CD8-positive, alpha-beta T cell (primary cell): ENCODE measurements at places on chromosomes 12 and 14.
A peak's percentile ranks its signal among the peaks of the same experiment; 100 is the strongest.

DNA sequence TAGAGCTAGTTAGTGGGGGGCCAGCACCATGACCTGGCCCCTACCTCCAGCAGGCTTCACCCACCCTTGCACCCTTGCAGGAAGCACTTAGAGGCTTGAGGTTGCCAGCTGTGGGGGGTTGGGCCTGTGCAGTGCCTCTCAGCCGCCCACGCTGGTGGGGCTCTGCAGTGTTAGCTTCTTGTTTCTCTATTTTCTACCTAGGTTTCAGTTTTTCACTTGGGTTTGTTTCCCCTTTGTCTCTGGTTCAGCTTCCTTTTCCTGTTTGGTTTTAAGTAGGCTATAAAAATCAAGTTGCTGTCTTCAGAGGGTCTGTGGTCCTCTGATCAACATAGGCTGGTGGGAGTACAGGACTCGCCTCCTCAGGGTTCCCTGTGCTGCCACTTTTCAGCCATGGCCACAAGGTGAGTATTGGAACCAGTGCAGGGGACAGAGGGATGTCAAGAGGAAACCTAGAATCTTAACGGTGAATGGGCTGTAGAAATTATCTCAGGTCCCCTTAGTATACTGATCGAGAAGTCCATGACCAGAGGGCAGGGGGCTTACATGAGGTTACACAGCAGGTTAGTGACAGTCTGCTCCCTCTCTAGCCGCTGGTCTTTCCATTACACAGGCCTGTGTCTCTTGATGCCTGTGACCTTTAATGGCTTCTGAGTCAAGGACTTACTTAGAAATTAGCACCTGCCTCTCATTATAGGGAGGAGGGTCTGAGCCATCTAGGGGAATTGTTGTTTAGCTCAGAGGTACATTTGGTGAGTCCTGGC lies at the start of gene EVL:
TSS of gene EVL (plus strand) at position 312 of the 761 bp plus-strand sequence. CDS start at position 391, 79 bp downstream.
- DNase-seq = peak; percentile 77

GRCh38 chr14:91883753-91884152 lies 16.4 kb upstream of the TC2N start:
- no peak for DNase-seq

GRCh38 chr14:75244121-75244520 lies 34.5 kb upstream of the FOS start:
- DNase-seq = no peak

- DNase-seq = peak; percentile 22
Observed at GRCh38 chr12:12891080-12891880, at the start of gene GPRC5A. GPRC5A (plus strand) TSS chr12:12891562; CDS start chr12:12908250, 16,688 bp downstream.

DNA sequence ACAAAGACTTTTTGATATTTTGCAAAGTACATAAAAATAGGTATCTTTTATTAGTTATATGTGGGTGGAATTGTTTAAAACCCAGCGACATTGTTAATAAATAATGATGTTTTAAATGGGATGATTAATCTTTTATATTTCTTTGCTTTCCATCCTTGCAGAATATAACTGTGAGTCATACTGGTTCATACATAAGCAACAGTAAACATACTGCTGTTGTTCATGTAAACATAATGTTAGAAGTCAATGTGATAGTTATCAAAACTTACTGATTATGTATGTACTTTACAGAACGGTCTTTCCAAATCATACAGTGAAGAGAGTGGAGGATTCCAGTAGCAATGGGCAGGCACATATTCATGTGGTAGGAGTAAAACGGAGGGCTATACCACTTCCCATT lies 119.8 kb downstream of the ARID2 start:
- no peak for DNase-seq

- peak; percentile 68 for DNase-seq
Observed at GRCh38 chr14:89641495-89642175, 224.6 kb upstream of the FOXN3 start.

DNA sequence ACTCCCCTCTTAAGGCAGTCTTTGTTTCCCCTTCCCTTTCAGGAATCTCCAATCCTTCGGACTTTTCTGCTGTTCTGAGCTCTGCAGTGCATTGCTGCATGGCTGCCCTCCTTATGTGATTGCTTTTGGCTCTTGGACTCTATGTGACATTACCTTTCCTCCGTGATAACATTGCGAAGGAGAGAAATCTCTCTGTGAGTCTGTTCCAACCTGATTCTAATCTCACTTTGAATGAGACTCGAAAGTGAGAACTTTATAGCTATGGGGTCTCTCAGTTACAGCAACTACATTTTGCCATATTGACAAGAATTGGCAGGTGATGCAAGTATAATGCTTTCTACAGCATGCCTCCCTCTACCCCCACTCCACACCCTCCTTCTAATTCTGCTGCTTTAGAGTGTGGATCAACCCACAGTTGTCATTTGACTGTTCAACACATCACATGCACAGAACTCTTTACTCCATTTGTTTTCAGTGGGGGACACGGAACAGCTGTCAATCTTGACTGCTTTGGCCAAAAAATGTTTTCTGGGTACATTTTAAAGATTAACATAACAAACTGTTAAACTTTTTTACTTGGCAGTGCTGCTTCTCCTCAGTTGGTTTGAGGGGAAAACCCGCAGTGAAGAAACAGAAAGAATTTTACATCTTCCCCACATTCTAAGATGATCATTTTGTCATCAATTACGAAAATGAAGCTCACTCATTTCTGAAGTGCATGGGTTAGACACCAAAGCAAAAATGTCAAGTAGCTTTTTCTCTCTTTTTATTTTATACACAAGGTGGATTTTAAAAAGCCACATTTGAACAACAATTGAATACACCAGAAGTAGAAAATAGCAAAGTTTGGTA lies 125.5 kb upstream of the RMST start:
- no peak for DNase-seq

DNA sequence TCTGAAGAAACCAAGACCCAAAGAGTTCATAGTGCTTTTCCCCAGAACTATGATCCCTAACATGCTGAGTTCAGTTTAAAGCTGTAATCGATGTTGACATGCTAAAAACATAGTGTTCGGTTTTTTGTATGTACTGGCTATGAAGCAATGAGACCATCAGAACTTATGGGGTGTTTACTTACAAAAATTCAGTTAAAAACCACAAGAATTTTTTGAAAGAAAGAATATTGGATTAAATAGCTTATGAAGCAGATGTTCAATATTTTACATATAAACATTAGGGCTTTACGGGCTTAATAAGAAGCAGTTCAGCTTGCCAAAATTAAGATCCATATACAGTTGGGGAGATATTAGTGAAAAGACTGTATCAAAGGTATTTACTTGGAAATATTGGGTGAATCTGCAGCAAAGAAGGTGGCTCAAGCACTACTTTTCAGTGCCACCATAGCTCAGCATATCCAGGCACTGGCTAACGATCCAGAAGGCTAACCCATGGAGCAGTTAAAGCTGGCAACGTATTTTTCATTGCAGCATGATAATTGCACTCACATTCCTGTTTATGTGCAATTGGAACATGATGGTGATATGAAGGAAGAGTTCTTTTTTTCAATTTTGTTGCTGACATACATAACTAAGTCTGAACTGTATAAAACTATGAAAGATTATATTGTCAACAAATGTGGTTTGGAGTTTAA lies 125.9 kb downstream of the EFCAB11 start:
- DNase-seq = no peak

GRCh38 chr12:22788913-22789312 lies 163.9 kb downstream of the ETNK1 start:
- DNase-seq = no peak

DNA sequence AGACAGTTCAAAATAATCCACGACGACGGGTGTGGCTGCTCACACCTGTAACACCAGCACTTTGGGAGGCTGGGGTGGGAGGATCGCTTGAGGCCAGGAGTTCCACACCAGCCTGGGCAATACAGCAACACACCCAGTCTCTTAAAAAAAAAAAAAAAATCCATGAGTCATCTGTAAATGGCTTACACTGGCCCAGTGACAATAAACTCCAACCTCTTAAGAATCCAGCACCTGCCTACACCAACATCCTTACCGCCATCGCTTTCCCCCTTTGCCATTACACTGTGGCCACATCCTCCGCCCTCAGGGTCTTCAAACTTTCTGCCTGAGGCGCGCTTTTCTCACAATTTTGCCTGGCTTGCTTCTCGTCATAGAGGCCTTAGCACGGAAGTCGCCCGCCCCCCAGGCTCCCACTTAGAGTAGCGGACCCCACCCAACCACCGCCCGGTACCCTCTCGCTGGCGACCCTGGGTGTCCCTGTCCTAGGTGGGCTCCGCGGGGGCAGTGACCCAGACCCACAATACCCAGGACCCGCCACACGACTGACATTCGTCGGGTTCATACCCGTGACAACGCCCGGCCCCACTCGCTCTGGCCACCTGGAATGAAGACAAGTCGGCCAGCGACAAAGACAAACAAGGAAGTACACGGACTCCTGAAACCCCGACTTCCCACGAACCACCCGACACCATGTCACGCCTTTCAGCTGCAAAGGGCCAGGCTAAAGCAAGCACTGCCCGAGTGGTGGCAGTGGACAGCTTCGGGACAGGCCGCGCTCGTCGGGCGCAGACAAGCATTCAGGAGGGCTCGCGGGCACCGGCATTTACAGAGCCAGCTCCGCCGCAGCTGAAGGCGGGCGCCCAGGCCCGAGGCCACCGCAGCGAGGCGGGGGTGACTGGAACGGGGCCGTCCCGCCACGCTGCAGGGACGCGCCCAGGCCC lies 636 bp downstream of the GOLGA3 start:
- peak; percentile 52 for DNase-seq

GRCh38 chr12:108616941-108617858 lies 16.5 kb downstream of the SELPLG start:
- peak; percentile 68 for DNase-seq

DNA sequence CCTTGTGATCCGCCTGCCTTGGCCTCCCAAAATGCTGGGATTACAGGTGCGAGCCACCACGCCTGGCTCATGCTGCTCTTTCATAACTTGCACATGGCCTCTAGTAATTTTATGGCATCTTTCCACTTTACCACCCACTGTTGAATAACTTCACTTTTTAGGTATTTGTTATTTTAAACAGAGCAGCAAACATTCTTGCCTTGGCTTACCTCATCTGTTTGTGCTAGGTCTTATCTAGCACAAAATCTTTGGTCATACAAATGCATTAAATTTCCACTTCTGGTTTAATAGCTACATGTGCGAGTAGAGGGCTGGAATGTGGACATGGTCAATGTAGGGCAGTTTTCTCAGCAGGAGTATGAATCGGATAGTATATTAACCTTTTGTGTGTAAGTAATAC lies 38.8 kb upstream of the ATF7IP start:
- DNase-seq = no peak

- DNase-seq = no peak
Observed at GRCh38 chr12:104505095-104505818, 48.5 kb downstream of the CHST11 start.

DNA sequence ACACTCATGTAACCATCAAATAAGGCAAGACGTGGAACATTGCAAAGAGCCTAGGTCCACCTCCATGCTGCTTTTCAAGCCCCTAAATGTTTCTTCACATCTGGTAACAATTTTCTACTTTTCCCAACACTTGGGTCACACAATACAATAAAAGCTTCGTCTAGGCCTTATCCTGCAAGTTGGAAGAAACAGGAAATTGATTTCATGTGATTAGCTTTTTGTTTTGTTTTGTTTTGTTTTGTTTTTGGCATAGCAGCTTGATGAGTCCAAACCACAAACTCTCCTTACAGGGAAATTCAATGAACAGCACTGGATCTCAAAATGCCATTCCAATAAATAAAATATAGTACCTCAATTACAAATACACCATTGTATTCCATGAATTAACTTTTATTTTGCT lies 19.3 kb downstream of the TAS2R50 start:
- no peak for DNase-seq

DNA sequence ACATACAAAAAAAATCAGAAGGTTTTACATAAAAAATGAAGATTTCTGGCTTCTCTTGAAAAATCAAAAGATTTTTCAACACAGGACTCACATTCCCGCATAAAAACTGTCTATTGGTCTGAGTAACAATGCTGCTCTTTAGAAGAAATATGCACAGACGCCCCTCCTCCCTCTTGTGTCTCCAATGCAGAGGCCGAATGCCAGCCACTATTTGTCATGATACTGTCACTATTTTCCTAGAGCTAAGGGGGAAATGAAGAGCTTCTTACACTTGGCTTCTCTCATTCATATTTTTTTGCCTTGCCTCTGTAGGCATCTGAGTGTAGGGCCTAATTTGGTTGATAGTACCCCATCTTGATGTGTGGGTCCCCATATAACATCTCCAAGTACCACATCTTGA lies 98.0 kb downstream of the BBS10 start:
- DNase-seq = no peak

DNA sequence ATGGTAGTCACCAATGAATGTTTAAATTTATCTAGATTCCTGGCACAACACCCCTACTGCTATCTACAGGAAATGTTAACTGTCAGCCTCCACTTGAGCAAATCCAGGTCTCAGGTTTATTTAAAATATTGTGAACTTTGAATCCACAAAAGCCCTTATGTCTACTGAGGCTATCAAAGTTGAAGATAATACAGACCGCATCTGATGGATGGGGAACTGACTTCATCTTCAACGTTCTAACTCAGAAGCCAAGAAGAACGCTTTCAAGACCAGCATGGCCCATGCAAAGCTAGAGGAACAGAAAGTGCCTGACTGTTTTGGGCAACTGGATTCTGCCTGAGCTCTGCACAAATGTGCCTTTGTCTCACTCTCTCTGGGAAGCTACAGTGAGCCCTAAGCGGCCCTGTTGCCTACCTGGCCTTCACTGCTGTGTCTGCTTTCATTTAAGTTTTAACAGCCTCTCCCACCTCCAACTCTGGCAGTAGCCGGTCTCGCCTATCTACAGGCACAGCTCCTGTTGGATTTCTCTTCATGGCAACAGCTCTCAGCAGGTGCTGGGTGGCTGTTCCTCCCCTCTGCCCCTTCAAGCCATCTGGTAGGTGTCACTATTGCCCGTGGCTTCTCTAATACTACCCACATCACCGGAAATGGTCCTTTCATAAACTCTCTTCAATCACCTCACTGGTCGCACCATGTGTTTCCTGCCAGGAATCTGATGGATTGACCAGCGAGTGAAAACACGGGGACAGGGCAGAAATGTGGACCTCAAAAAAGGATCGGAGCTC lies 112.1 kb upstream of the OVCH1 start:
- no peak for DNase-seq

- DNase-seq = no peak
Observed at GRCh38 chr14:64953310-64953654, 10.7 kb upstream of the GPX2 start.

DNA sequence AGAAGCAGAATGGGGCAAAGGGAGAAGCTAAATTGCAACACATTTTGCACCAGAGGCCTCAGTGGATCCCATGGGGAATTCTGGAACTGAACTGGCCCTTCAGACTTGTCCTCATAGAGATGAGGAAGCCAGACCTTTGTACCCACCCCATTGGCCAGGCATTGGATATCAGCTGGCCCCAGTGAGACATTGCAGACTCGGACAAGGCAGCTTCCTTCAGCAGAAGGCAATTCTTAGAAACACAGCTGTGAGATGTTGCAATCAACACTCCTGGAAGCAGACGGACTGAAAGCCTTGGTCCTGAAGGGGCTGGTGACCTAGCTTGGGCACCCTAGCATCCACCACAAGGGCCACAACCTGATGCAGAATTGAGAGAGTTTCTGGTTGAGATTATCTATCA lies 218.1 kb downstream of the MSRB3 start:
- no peak for DNase-seq

DNA sequence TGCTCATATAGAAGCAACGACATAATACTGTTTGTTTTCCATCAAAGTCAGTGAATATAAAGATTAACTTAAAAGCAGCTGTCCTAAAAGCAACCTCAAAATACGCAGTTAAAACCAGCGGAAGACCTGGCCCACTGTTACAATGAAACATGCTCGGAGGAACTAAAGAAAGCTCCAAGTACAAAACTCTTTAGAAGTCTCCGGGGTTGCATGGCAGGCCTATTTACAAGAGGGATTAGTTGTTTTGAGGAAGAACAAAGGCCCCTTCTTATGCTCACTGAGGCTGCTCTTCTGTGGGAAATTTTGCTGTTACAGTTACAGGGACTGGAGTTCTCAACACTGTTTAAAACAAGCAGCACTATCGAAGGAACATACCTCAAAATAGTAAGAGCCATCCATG lies 75.9 kb upstream of the C12orf71 start:
- DNase-seq = no peak
